ENCODE measurements at places on chromosomes 5 and 9.

GRCh38 chr5:129094087-129094923 lies at the start of gene ISOC1:
TSS of gene ISOC1 (plus strand) at chr5:129094749. CDS start at chr5:129094767, 18 bp downstream.
- peak; percentile 76 for DNase-seq

- DNase-seq, result no peak
Measured at GRCh38 chr5:124477062-124477461, 269.4 kb downstream of the ZNF608 start.

DNA sequence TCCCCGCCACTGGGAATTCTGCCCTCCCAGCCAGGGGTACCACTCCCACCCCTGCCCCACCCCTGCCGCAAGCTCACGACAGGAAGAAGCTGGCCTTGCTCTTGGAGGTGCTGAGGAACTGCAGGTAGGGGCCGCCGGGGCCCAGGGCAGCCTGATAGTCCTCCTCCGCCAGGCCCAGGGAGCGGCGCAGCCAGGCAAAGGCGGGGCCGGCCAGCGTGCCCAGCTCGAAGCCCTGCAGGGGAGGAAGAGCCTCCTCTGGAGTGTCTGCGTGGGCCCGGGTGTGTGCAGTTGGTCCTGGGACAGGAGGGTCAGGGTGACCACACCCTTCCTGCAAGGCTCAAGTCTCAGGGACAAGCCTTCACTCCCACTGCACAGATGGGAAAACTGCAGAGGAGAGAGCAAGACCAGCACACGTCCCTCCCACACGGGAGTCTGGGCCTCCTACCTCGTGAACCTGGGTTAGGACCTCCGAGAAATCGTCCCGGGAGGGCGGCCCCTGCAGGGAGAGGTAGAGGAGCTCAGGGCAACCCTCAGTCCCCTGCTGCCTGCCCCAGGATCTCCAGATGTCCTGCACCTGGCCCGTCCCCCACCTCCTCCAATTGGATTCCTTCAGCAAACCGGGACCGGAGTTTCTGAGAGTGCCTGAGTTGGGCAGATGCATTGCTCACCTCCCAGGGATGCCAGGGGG lies 2.4 kb downstream of the PIP5KL1 start:
- no peak for DNase-seq

- DNase-seq, result no peak
Measured at GRCh38 chr5:3958389-3958788, 362.8 kb downstream of the IRX1 start.

- no peak for DNase-seq
Measured at GRCh38 chr9:131704988-131705387, 34.9 kb downstream of the RAPGEF1 start.

DNA sequence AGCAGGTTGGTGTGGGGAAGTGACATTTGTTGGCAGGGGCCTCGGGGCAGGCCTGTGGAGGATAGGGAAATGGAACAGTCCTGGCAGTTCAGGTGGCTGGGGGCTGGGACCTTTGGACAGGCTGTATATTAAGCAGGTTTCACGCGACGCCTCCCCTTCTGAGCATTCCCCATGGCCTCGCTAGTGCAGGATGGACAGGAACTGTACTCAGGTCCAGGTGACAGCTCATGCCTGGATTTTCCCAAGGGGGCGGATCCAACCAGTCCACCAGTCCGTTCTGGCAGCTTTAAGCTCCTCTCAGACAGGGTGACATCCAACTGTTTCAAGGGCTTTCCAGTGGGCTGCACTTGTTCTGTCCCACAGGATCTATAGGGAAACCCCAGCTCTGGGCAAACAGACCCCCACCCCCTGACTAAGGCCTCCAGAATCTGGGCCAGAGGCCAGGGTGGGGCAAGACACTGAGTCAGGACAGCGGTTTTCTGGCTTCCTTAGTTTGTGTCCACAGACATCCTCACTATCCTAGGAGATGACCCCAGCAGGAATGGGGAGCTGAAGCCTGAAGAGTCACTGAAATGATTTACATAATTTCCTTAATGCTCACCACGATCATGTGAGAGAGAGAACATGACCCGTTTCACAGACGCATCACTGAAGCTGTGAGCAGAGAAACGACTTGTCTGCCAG lies 20.9 kb downstream of the CSF2 start:
- DNase-seq, result no peak

All from stimulated activated CD4-positive, alpha-beta T cell treated with anti-CD3 and anti-CD28 coated beads, Interleukin-1b, Interleukin-23, amount 100 ng/mL, for 1 hour (primary cell).